ENCODE measurements at places on chromosomes 7 and 10. TPM values are rescaled to one million over a fixed set of nuclear protein-coding genes. Genes with fewer than 3 reads are reported as not detected.

TMEM213 gene
- 1.1 TPM for total RNA-seq

- DNase-seq = no peak
- peaks cover 20% of the 10 kb centered on the region for H3K36me3 ChIP-seq
- no peaks in the 10 kb centered on the region for H3K27me3 ChIP-seq
These were observed 700 bp downstream of the NIPSNAP2 start for GRCh38 chr7:55965100-55965470.

OPALIN gene
- total RNA-seq = not detected

DNA sequence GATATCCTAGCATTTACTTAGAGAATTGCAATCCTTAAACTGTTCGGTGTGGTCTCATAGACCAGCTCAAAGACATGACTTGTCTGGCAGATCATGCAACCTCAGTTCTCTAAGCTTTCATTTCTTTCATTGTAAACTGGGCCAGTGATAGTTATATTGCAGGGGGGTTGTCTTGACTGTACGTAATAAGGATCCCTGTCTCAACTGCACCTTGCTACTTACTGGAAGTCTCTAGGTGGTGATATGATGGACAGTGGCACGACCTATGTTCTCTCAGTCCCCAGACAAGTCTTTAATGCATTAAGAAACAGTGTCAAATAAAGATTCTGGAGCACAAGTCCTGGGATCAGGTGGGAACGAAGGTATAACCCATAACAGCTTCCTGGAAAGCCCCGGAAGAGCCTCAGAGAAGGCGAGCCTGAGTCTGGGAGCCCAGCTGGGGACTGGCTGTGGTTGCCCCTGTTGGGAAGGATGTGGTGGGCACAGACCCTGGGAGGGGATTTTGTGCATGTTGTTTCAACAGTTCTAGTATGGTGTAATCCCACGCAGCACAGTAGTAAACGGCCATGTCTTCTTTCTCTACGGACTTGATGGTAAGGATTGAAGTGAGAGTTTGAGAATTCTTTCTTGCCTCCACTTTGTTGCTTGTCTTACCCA lies 26.0 kb upstream of the TARP start:
- no peak for DNase-seq
- H3K4me1 ChIP-seq = peaks cover 3% of the 10 kb centered on the region
- peaks cover 3% of the 10 kb centered on the region for H3K36me3 ChIP-seq
- H3K27ac ChIP-seq = peak overlapping the region; percentile 81
- H3K27me3 ChIP-seq = no peaks in the 10 kb centered on the region
- peak overlapping the region; percentile 80 for H3K4me3 ChIP-seq

GRCh38 chr10:26508016-26508415 lies 69.9 kb downstream of the APBB1IP start:
- H3K27me3 ChIP-seq = no peaks in the 10 kb centered on the region
- no peak for DNase-seq
- no peak overlapping the region for H3K27ac ChIP-seq
- no peaks in the 10 kb centered on the region for H3K4me1 ChIP-seq
- no peak overlapping the region for H3K4me3 ChIP-seq
- H3K36me3 ChIP-seq = peaks cover 82% of the 10 kb centered on the region

TYW1B gene
- total RNA-seq = 3.5 TPM

C7orf57 gene
- 0.28 TPM for total RNA-seq

PTN gene
- total RNA-seq = not detected

DNA sequence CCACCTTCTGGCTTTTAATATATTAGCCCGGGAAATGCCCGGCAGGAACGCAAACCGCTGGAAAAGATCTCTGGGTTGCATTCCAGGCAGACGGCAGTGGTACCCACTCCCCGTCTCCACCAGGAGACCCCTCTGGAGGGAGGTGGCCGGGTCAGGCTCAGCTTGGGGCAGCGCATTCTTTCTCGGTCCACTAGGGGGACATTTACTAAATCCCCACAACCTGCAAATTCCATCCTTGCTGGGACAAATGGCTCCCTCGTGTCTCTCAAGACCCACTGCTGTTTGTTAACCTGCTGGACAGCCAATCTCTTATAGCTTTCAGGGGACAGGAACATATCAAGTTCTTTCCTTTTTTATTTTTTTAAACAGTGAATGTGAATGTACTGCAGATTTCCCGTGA lies 45.8 kb upstream of the CARD11 start:
- no peak overlapping the region for H3K4me3 ChIP-seq
- H3K4me1 ChIP-seq = peaks cover 51% of the 10 kb centered on the region
- no peak for DNase-seq

DNA sequence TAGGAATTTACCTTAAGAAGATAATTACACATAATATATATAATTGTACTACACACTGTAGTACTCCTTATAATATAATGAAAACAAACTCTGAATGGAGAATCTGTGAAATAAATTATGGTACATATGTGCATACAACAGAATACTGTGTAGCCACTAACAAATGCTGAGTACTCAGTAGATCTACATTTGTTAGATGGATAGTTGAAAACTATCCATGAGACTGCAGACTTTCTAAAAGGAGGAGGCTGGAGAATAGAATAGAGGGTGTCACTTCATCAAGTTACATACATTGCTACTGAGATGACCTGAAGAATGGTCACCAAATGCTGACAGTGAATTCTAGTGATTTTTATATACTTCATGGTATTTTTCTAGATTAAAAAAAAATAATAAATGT lies 68.7 kb upstream of the OGDHL start:
- DNase-seq = no peak
- no peaks in the 10 kb centered on the region for H3K27me3 ChIP-seq
- no peaks in the 10 kb centered on the region for H3K4me1 ChIP-seq
- H3K27ac ChIP-seq = no peak overlapping the region
- H3K4me3 ChIP-seq = no peak overlapping the region
- peaks cover 26% of the 10 kb centered on the region for H3K36me3 ChIP-seq

DNA sequence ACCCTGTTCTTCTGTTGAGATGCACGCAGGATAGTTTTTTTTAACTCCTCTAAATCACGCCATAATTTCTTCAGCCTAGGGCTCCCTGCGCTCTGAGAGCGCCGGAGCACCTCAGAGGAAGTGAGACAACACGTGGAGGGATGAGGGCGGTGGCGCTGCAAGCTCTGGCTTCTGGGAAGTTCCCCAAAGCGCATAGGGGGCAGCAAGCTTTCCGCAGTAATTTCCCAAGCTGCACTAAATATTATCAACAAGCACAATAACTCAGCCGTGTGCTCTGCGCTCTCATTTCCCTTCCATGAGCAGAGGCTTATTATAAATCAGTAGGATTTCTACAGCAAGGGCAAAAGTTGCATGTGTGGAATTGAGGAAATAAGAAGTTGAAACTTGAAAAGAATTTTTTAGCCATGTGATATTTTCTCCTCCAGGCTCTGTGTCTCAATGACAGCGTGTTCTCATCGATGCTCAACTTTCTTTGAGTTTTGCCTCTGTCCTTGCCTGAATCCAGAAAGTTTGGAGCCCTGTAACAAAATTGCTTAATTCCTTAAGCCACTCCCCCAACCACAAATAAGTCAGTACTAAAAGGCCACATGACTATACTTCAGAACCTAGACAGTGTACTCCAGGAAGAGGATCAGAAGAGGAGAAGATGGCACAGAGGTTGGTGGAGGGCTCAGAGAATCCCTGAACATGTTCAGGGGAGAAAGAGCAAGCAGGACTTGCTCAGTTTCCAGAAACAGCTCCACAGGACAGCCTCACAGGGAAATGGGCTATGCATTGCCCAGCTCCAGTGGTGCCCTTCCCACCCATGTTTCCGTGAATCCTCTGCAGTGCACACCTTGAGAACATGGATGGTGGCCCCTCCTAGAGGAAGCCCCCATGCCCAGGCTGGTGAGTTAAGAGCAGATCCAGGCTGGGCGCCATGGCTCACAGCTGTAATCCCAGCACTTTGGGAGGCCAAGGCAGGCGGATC lies 221.5 kb upstream of the GHITM start:
- no peak overlapping the region for H3K4me3 ChIP-seq
- H3K27me3 ChIP-seq = no peaks in the 10 kb centered on the region
- H3K36me3 ChIP-seq = no peaks in the 10 kb centered on the region
- peaks cover 2% of the 10 kb centered on the region for H3K4me1 ChIP-seq
- DNase-seq = no peak
- H3K27ac ChIP-seq = no peak overlapping the region

DNA sequence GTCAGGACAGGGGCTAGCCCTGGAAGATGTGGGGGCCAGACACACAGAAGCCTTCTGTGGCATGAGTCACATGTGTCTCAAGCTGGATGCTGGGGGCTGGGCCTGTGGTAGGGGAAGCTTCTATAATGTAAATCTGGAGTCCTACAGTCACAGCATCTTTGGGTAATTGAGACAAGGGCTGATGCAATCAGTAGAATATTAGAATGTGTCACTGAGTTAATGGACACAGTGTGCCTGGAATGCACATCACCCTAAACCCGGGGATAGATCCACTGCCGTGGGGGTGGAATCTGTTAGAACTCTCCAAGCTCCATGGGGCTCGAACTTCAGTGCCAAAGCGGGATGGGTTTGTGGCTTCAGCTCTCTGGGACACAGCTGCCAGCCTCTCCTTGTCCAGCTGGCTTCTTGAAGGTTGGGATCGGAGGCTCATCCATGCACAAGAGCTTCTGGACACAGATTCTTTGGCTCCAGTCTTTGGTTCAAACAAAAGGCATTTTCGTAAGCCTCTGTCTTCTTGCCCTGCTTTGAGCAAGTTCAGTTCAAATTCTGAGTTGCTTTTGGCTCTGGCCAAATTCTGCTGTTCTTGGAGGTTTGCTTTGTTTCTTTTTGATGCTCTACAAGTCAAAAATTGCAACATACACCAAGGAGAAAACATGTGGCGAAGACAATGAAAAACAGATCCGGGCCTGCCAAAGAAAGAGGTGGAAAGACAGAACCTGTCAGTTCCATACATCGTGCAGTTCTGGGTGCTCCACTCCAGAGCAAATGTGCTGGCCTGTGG lies 194.8 kb upstream of the ZNF32 start:
- no peak overlapping the region for H3K27ac ChIP-seq
- peaks cover 21% of the 10 kb centered on the region for H3K4me1 ChIP-seq
- no peak overlapping the region for H3K4me3 ChIP-seq
- peaks cover 3% of the 10 kb centered on the region for H3K27me3 ChIP-seq

- H3K36me3 ChIP-seq = no peaks in the 10 kb centered on the region
- H3K27ac ChIP-seq = peak overlapping the region; percentile 62
- H3K4me1 ChIP-seq = peaks cover 22% of the 10 kb centered on the region
- H3K4me3 ChIP-seq = peak overlapping the region; percentile 41
- peaks cover 52% of the 10 kb centered on the region for H3K27me3 ChIP-seq
These were observed 300.4 kb upstream of the NFE2L3 start for GRCh38 chr7:25851332-25852210.

DNA sequence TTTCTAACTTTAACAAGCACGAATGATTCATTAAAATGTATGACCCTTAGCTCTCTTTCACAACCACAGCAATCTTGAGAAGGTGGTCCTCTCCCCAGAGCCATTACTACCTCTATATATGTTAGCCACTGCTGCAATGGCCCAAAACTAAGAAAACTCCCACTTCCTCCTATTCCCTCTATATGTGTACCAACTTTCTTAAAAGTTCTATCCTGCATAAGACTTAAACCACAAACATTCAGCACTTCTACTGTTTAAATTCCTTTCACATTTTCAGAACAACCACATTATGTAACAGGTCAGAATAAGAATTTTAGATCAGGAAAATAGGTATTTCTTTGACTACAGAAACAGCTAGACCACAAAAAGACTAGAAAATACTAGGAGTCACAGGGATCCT lies 36.2 kb downstream of the WASL start:
- peak overlapping the region; percentile 3 for H3K27ac ChIP-seq
- peaks cover 52% of the 10 kb centered on the region for H3K4me1 ChIP-seq
- H3K36me3 ChIP-seq = peaks cover 23% of the 10 kb centered on the region
- DNase-seq = no peak

GRCh38 chr10:37390926-37391325 lies 265.5 kb downstream of the ANKRD30A start:
- H3K36me3 ChIP-seq = no peaks in the 10 kb centered on the region
- H3K27ac ChIP-seq = no peak overlapping the region
- no peak for DNase-seq

- H3K4me1 ChIP-seq = peaks cover 21% of the 10 kb centered on the region
- peak overlapping the region; percentile 49 for H3K4me3 ChIP-seq
- H3K27ac ChIP-seq = peak overlapping the region; percentile 79
- no peaks in the 10 kb centered on the region for H3K27me3 ChIP-seq
These were observed 367.2 kb upstream of the GALNT17 start for GRCh38 chr7:70764701-70765208.

DNA sequence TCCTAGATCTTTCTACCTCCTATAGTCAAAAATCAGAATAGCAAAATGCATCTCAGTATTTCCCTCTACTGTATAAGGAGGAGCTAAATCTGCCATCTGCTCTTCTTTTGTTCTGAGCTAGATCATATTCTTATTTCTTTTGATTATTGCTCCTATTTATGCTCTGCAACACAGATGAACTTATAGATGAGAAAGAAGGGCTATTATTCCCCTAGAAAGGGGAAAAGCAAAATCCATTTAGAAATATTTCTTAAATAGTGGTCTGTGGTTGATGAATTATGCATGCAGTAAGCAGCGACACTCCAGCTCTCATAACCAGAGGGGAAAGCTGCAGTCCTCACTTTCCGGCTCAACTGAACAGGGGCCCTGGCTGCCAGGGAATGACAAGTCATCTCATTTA lies 207.3 kb upstream of the SORCS1 start:
- no peak overlapping the region for H3K27ac ChIP-seq
- H3K36me3 ChIP-seq = no peaks in the 10 kb centered on the region
- no peaks in the 10 kb centered on the region for H3K4me1 ChIP-seq
- no peak overlapping the region for H3K4me3 ChIP-seq

- no peak for DNase-seq
- peaks cover 4% of the 10 kb centered on the region for H3K36me3 ChIP-seq
- H3K27ac ChIP-seq = no peak overlapping the region
- H3K4me1 ChIP-seq = peaks cover 46% of the 10 kb centered on the region
These were observed 22.6 kb downstream of the JCAD start for GRCh38 chr10:30036811-30037210.

DNA sequence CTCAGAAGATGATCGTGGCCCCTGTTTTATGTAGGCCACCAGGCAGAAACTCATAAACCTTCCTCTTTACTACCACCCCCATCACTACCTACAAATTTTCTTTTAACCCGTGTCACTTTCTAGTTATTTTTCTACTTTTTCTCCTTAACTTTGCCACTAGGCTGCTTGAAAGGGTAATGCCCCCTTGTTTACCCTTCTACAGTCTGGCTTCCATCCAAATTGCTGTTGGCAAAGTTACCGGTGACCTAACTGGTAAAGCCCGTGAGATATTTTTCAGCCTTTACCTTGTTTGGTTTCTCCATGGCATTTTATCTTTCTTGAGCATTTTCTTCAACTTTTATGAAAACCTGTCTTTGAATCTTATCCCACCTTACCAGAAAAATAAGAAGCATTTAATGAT lies 153.0 kb downstream of the WNT2 start:
- no peaks in the 10 kb centered on the region for H3K4me1 ChIP-seq
- no peak for DNase-seq
- H3K4me3 ChIP-seq = no peak overlapping the region
- H3K36me3 ChIP-seq = no peaks in the 10 kb centered on the region

TTYH3 gene
- total RNA-seq = 9.7 TPM

DNA sequence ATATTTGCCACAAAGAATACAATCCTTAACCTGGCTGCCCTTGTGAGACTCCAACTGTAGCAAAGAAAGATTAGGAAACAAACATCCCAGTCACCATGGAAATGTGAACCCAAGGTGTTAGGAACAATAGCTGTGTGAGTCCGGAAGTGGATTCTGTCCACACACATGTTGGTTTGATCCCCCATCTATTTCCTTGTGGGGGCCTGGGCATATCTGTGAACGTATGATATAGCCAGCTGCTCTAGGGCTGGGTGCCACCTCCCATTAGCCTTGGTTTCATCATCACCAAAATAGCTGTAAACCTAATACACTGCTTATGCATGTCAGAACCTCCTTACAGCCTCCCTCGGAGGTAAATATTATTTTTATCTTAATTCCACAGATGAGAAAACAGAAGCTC lies 26.4 kb downstream of the GRK5 start:
- DNase-seq = no peak
- H3K4me1 ChIP-seq = peaks cover 38% of the 10 kb centered on the region
- no peaks in the 10 kb centered on the region for H3K27me3 ChIP-seq

HTR5A gene
- total RNA-seq = not detected

Data from activated CD4-positive, alpha-beta memory T cell treated with anti-CD3 and anti-CD28 coated beads, Interleukin-2, amount 10 ng/mL, durations not matched to agents 7 days and 5 days (primary cell).